ENCODE measurements at places on chromosomes 7 and 10.

GRCh38 chr10:93796167-93796566 is 38.4 kb downstream of the LGI1 start:
- no peak for DNase-seq

GRCh38 chr10:57008189-57008588 is 647.1 kb upstream of the ZWINT start:
- DNase-seq = no peak

GRCh38 chr10:79375321-79376077 is 28.2 kb downstream of the PPIF start:
- no peak for DNase-seq

DNA sequence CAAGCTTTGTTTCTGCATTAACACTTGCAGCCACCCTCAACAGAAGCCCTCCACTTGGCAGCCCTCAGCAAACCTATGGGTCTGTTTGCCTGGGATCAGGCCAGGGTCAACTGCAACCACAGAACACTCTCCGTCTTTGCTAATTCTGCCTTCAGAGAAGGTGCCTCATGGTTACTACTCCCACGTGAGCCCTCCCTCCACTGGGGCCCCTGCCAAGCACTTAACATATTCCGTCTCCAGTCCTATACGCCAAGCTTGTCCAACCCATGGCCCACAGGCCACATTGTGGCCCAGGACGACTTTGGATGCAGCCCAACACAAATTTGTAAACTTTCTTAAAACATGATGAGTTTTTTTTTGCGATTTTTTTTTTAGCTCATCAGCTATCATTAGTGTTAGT is 54.7 kb downstream of the HSPA12A start:
- DNase-seq = no peak

- no peak for DNase-seq
Observed at GRCh38 chr7:116953372-116953905, at the start of gene ST7. Gene ST7 (plus strand): TSS chr7:116953501. CDS start chr7:116953541, 40 bp downstream.

GRCh38 chr10:17766731-17767130 is 14.7 kb downstream of the TMEM236 start:
- DNase-seq = no peak

DNA sequence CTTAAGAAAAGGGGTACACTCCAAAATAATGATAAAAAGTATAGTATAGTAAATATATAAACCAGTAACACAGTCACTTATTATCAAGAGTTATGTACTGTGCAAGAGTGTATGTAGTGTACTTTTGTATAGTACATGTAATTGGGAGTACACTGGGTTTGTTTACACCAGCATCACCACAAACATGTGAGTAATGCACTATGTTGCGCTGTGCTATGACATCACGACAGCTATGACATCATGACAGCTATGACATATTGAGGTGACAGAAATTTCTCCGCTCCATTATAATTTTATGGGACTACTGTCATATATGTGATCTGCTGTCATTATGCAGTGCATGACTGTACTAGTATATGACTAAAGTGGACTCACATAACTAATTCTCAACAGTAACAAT is 84.6 kb downstream of the KMT2C start:
- no peak for DNase-seq

DNA sequence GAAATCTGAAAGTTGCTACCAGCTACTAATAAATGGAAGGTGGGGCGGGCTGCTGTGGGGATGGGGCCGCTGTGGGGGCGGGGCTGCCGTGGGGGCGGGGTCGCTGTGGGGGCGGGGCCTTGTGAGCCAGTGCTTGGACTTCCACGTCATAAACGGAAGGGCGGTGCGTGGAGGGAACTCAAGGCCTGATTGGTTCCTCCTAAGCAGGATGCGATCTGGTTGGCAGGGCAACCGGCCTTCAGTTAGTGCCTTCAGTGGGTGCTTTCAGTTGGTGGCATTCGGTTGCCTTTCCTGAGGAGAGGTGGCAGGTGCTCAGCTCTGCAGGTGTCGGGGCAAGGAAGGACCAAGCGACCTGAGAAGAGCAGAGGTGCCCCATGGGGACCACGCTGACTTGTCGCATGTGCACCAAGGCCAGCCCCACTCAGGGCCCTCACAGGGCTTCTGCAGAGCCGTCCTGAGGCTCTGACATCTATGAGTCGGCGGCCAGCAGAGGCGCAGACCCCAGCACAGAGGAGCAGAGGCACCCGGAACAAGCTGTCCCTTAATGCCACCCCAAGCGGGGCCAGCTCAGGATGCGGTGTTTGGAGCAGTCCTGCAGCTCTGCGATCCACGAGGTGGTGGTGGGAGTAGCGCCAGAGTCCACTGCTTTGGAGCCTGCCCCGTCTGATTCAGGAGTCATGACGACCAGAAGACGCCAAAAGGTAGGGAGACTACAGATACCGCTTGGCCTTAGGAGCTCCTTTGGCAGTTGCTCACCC is 54.4 kb upstream of the PDSS1 start:
- no peak for DNase-seq

GRCh38 chr10:61125560-61126170 is 181.7 kb upstream of the RHOBTB1 start:
- DNase-seq = no peak

GRCh38 chr7:67463983-67464382 is 467.4 kb downstream of the TYW1 start:
- no peak for DNase-seq

DNA sequence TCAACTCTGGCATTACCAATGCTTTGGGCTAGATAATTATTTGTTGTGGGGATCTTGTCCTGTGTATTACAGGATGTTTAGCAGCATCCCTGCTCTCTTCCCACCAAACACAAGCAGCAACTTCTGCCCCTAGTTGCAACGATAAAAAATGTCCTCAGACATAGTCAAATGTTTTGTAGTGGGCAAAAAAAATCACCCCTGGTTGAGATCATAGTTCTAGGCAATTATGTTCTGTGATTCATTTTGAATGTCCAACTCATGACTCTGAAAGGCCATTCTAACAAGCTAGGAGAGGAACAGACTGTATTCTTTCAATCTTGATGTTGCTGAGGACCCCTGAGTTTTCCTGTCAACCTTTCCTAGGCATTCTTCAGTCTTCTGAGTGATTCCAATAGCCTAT is 79.5 kb downstream of the RTKN2 start:
- DNase-seq = no peak

GRCh38 chr7:125136341-125136740 is 206.7 kb upstream of the POT1 start:
- no peak for DNase-seq

DNA sequence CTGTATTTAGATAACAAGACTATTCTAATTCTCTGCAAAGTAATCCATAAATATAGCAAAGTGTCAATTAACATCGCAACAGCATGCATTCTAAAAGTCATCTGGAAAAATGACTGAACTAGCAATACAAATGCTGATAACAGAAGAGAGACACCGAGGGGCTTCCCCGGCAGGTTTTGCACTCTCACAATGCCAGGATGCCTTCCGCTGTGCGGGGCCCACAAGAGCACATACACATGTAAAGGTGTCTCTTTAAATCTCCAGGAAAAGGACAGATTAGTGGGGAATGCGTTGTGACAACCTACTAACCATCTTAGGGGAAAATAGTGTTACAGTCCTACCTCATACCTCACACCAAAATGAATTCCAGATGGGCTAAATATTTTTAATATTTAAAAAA is 86.9 kb downstream of the CXCL12 start:
- DNase-seq = no peak

- DNase-seq = no peak
Observed at GRCh38 chr10:32125023-32125422, 68.8 kb upstream of the KIF5B start.

- DNase-seq = no peak
Observed at GRCh38 chr7:116395141-116395791, 104.3 kb upstream of the CAV2 start.

DNA sequence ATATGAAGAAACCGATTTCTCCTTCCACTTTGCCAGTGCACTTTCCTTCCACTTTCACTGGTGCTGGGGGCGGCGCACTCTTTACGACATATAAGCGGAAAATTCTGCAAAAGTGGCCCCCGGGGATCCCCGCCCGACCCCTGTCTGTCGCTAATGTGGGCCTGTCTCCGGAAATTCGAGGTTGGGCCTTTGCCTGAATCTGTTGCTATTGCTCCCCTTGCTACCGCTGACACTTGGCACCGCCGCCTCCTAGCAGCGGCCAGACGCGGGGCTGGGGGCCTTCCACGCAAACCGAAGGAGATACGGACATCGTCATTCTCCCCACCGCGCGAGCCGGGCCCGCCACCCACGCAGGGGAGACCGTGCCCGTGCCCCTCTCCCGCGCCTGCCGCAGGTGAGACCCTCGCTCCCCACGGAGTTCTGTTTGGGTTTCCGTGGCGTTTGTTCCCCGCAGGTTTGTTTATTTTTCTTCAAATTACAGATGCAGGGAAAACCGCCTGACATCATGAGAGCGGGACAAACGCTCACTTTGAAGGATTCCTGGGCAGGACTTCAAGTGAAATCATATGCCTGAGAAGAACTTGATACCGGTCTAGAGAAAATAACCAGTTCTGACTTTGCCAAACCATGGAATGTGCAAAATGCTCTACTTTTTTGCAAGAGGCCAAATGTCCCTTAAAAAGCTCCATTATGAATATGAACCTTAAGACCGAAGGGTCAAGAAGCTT is 5.0 kb downstream of the TWIST1 start:
- no peak for DNase-seq

GRCh38 chr10:78755063-78755701 is 313.6 kb upstream of the ZMIZ1 start:
- DNase-seq = no peak

DNA sequence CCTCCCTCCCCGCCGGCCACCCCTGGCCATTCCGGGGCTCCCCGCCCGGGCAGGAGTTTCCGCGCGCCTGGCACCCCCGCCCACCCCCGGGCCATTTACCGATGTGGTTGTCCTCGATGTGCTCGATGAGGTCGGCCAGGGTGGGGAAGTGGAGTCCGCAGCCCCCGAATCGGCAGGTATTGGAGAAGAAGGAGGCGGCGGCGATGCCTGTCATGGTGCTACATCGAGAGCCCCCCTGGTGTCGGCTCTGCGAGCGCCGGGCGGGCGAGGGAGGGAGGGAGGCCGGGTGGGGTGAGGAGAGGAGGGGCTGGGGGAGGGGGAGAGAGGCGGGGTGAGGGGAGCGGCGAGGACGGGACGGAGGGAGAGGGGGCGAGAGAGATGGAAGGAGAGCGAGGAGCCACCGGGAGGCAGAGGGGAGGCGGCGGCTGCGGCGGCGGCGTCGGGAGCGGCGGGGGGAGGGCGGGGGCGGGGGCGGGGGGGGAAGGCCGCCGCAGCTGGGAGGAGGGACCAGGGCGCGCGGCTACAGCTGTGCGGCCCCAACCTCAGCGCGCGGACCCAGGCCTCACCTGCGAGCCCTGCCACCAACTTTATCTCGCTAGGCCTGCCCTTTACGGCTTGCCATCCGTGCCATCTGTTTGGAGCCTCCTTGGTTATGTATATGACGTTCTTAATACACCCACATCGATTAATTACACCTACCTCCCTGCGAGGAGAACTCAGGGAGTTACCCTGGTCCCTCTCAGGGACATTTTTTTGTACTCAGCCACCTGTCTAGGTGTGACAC is at the start of gene JAZF1:
TSS of gene JAZF1 (minus strand) at position 432 of the 784 bp plus-strand sequence.
- no peak for DNase-seq

DNA sequence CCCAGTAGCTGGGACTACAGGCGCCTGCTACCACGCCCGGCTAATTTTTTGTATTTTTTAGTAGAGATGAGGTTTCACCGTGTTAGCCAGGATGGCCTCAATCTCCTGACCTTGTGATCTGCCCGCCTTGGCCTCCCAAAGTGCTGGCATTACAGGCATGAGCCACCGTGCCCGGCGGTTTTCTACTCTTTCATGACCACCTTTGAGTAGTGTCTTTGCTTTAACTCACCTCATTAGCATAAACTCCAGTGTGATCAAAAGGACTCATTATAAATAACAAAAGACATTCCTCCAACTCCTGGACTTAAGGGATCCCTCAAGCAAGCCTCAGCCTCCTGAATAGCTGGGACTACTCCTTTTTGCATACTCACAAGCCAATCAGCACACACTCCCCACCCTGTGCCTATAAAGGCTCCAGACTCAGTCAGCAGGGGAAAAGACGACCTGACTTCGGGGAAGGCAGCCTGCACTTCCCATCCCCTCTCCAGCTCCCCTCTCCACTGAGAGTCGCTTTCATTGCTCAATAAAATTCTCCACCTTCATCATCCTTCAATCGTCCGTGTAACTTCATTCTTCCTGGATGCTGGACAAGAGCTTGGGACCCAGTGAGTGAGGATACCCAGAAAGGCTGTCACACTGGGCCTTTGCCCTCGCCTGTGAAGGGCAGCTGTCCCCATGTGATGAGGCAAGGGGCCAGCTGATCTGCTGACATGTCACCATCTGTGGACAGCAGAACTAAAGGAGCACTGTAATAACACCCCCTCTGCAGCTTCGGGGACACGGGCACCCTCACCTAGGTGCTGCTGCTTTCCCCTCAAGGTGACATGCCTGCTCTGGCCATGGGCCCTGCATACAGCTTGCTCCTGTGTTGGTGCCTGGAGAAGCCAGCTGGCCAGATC is 35.0 kb upstream of the EIF4H start:
- no peak for DNase-seq

- DNase-seq = no peak
Observed at GRCh38 chr7:75662579-75663301, 76.0 kb downstream of the HIP1 start.

- no peak for DNase-seq
Observed at GRCh38 chr10:92880233-92880861, 32.0 kb downstream of the EXOC6 start.

DNA sequence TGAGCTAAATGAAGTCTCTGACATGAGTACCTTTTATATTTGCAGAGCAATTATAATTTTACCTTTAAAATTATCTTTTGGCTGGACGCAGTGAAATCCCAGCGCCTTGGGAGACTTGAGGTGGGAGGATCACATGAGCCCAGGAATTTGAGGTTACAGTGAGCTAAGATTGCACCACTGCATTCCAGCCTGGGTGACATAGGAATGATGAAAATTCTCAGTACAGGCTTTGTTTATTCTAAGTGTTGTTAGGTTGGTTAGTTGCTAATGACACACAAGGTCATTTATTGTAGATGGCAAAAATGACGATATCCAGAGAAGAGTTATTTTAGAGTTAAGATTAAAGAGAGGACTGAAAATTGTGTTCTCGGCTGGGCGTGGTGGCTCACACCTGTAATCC is 87.6 kb downstream of the XRCC2 start:
- DNase-seq = no peak

DNA sequence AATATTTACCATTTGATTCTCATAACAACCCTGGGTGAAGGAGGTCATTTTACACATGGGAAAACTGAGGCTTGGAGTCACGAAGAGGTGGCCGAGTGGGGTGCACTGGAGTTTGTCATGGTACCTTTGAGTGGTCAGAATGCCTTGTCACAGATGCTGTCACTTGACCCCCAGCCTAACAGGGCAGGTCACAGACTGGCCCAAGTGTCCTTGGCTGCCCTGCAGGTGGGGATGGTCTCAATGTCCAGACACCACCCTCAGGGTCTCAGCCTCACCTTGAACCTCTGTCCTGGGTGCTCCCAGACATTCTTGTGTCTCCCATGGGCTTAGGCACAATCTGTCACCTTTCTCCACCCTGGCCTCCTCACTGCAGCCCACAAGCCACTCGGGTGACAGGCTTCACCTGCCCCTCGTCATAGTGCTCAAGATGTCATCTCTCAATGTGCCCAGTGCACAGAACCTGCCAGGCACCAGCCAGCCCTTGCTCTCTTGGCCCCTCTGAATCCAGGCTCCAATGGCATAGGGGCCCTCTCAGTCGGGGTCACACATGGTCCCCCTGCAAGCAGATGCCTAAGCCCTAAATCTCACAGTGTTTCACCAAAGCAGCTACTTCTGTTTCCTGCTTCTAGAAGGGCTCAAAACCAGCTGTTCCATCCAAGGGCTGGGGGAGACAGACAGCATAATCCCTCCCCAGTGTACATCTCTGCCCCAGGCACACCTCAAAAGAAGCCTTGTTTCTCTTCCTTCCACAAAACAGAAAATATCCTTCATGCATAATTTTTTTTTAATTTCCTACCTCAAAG is 76.8 kb upstream of the NANOS1 start:
- DNase-seq = no peak
